ENCODE measurements at places on chromosomes 3 and 15.
A peak's percentile ranks its signal among the peaks of the same experiment; 100 is the strongest.

GRCh38 chr3:60504827-60505457 lies 746.3 kb downstream of the FHIT start:
- no peak for DNase-seq

DNA sequence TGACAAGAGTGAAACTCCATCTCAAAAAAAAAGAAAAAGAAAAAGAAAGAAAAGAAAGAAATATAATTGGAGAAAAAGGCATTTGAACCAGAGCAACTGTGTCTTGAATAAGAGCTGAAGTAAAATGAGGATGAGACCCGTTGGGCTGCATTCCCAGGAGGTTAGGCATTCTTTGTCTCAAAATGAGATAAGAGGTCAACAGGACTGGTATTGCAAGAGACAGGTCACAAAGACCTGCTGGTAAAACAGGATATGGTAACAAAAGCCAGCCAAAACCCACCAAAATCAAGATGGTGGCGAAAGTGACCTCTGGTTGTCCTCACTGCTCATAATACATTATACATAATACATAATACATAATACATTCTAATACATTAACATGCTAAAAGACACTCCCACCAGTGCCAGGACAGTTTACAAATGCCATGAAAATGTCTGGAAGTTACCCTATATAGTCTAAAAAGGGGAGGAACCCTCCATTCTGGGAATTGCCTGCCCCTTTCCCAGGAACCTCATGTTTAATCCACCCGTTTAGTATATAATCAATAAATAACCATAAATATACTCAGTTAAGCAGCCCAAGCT lies 8.6 kb upstream of the TIPIN start:
- DNase-seq, result peak; percentile 8

GRCh38 chr15:90113166-90113565 lies 10.9 kb upstream of the IDH2 start:
- no peak for DNase-seq

DNA sequence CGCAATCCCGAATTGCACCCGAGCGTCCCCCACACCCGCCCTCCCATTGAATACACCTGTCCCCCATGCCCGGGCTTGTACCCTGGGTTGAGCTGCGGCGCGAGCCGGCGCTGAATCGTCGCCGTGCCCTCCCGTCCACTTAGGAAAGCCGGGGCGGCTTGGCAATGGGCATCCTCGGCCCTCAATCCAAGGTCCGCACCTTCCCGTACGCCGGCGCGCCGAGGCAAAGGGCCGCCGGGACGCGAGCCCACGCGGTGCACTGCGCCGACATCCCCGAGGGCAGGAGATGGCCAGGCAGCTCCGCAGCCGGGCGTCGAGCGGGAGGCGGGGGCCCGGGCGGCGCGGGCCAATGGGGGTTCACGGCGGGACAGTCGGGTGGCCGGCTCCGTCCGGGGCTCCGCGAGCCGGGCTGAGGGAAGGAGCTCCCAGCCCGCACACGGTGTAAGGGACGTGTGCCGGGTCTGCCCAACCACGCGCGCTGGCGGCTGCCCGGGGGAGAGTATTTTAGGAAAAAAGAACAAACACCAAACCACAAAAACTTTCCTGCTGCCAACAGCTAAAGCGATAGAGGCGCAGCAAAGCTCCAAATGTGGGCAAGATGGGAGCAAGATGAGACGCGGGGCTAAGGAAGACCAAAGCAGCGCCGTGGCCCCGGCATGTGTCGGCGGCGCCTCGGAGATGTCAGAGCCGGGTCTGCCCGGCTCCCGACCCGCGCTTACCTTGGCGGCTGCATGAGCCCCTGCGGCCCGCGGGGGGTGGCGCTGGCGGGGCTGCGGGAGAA lies 621 bp downstream of the RGMA start:
- DNase-seq, result no peak

All from adrenal gland (tissue), 19 donors.